ENCODE measurements at places on chromosomes 5 and 9.

- no peak for DNase-seq
Observed at GRCh38 chr9:73031350-73031749, 78.5 kb upstream of the ALDH1A1 start.

- no peak for DNase-seq
Observed at GRCh38 chr5:113292462-113292861, 142.3 kb downstream of the TSSK1B start.

- no peak for DNase-seq
Observed at GRCh38 chr5:16897284-16897704, 38.8 kb downstream of the MYO10 start.

DNA sequence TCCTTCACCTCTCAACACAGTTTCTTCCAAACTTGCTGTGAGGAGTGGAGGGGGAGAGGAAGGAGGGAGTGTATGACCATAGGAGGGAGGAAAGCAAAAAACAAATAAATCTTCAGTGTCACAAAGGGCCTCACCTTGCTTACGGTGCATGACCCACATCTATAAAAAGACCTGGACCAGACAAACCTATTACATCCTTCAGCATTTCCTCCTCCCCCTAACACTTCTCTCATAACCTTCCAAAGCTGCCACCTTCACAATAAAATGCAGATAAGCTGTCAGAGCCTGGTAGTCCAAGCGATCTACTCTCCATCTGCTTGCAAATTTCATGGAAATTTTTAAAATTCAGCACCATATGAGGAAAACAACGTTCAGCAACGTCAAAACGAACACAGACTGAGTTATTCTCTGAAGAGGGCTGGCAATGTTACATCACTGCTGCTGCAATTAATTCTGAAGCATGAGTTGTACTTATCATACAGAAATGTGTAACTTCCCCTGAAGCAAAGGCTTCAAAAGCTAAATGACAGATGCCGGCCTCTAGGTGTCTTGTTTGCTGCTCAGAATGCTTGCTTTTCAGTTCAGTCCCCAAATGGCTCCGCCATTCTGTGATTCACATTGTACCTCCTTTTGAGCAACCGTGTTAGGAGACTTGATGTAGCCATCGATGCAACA is 62.9 kb downstream of the EFNA5 start:
- no peak for DNase-seq

Data from NCI-H1092 (cell line).